ENCODE measurements at places on chromosomes 2 and 18.

- DNase-seq: no peak
Measured at GRCh38 chr2:58740426-58740825, 499.3 kb upstream of the FANCL start.

DNA sequence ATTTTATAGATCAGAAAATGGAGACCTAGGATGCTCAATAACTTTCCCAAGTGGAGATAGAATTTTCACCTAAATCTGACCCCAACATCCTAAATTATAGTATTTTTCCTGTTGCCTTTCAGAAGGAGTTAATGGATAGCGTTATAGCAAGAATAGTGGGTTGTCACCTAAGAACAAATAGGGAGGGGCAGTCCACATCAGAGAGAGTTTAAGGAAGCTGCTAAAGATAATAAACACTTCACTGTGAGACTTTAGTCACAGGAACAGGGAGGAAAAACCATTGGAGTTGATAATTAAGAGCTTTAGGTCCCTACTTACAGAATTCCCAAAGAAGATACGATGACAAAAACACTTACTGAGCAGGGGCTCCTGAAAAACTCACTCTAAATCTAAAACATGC is 229.4 kb downstream of the PDE11A start:
- DNase-seq: no peak

DNA sequence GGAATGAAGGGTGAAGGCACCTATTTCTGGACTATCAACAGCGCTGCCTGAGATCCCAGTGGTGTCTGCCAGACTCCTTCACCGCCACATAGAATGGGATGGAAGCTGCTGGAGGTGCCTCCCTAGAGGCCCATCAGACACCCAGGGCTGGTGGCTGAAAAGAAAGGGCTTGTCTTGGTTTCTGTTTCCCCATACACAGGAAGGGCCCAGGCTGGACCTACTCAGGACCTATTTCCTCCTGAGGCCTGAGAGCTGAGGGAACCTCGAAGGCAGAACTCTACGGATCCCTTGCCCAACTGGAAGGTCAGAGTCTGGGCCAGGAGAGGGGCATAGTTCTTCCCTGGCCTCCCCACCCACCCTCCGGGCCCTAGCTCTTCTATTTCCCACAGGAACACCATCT is 2.9 kb upstream of the CLEC4F start:
- DNase-seq: no peak

GRCh38 chr18:9804517-9805104 is 81.2 kb upstream of the TXNDC2 start:
- DNase-seq: no peak

- no peak for DNase-seq
Measured at GRCh38 chr18:10047237-10047636, 133.4 kb downstream of the VAPA start.

Measured in sciatic nerve (tissue), 2 donors.